ENCODE measurements at places on chromosomes 2 and 18. TPM values are rescaled to one million over a fixed set of nuclear protein-coding genes. Genes with fewer than 3 reads are reported as not detected.

- DNase-seq, result no peak
Observed at GRCh38 chr2:101983928-101984327, 7.8 kb upstream of the IL1R2 start.

DNA sequence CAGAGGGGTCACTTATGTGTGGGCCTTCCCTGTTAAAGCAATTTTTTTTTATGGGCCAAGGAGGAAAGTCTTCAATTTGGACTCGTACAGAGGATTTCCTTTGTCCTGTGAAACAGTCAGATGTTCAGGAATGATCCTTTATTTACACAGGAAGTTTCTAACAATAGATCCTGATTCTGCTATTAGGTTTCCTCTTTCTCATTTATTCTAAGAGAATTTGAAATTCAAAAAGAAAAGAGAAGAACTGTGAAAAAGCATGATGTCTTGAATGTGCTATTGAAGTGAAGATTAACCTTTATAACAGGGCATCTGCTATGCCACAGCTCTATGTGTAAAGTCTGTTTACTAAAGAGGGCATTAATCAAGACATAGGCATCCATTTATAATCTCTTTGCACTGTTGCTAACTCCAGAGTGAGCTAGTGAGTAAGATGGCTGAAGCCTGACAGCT is 105.3 kb upstream of the FAM98A start:
- no peak for DNase-seq

GRCh38 chr18:26827581-26827980 is 37.9 kb downstream of the AQP4 start:
- no peak for DNase-seq

DNA sequence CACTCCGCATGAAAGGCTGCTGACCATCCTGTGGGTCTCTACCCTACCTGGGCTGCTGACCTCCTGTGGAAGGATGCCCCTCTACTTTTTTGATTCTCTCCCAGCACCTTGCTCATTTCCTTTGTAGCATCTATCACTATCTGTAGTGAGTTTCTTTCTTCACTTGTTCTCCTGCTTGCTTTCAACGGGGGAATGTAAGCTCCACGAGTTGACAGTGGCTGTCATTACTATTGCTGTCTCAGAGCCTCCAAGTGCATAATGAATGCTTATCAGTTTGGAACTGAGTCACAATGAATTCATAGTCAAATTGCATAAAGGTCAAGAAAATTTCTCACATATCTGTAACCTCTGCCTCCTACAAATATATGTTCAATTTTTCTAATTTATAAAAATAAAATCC is 477.7 kb downstream of the PLCL1 start:
- DNase-seq, result no peak

DNA sequence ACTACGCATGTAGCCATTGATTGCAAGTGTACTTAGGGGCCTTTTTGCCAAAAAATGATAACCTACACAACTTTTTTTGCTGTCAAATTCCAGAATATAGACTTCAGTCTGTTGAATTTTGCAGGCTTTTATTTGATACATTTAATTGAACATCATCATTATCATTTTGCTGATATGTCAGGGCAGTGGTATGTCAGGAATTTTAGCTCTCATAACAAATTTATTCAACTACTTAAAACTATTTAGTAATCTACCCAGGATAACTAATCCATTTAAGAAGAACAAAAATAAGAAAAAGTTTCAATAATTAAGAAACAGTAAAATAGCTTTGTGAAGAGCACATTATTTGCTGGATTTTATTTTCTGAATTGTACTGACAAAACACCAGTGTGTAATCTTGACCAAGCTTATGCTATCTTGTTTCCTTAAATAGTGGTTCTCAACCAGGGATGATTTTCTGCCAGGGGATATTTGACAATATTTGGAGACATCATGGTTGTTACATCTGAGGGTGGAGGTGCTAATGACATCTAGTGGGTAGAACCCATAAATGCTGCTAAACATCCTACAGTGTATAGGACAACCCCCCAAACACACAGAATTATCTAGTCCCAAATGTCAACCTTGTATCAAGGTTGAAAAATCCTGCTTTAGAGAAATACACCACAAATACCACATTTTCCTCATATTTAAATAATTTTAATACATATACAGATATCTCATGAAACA is 12.1 kb upstream of the TTN start:
- peak; percentile 32 for DNase-seq

DNA sequence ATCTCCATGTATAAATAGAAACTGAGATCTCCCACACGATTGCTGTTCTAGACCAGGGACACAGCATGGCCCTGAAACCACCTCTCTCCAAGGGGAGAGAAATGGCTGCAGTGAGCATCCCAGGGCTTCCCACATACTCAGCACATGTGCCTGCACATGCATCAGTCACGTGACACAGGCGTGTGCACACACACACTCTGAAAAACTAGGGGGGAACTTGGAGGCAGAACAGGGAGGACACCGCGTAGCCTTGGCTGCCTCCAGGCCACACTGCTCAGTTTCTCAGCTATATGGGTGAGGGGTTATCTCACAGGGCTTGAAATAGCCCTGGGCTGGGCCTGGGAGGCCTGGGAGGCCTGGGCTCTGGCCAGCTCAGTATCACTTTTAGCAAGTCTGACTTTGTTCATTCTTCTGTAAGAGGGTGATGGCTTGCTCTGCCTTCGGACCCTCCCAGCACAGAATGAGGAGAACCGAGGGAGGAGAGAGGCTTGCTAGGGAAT is 66.9 kb downstream of the EMX1 start:
- peak; percentile 17 for DNase-seq

- peak; percentile 48 for DNase-seq
Observed at GRCh38 chr18:36728345-36728744, 100.5 kb downstream of the TPGS2 start.

- DNase-seq, result no peak
Observed at GRCh38 chr2:32479993-32480392, 123.2 kb downstream of the BIRC6 start.

- DNase-seq, result no peak
Observed at GRCh38 chr18:36073676-36074075, 6.3 kb upstream of the RPRD1A start.

DNA sequence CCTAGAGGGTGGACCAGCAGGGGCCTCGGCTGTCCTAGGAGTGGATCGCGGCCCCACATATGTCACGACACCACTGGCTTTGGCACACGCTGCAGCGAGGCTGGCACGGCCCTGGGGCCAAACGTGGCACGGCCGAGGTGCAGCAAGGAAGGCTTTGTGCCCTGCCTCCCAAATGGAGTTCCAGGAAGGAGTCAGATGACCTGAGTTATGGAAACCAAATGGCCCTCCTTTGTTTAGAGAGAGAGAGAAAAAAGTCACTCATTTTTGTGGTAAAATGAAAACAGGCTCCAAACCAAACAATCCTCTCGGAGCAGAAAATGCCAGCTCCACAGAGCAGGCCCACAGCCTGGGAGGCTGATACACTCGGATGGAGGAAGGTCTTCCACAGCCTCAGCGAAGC is 105.6 kb downstream of the ANTXR1 start:
- no peak for DNase-seq

GRCh38 chr2:9518163-9518562 is 37.5 kb downstream of the ADAM17 start:
- DNase-seq, result no peak

DNA sequence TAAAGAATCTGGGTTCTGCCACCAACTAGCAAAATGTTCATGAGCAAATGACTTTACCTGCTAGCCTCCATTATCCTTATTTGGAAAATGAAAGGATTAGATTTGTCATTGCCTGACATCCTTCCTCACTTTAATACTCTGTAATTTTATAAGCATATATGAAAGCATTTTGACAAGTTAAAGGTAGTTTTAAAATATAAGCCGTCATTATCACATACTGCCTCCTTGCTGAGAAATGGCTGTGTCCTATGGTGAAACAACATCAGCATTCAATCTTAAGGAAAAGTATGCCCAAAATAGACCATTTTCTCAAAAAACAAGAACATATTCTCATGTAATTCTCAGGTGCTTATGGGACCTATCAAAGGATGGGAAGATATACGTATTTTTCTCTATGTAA is 461.2 kb downstream of the SUCLG1 start:
- no peak for DNase-seq

DNA sequence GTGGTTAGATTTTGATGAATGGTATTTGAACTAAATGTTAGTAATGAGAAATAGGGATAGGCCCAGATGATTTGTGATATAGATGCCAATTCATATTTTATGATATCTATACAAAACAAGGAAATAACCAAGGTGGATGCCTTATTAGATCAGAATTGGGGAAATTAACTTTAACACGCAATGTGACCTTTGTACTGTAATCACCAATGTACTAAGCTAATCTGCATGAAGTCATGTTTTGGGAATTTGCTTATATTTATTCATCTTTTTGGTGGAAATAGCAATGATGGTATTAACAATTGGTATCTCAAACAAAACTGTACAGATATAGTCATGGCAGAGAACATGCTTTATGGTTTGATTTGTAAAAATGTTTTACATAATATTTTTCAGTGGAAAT is 504.7 kb downstream of the PLCL1 start:
- DNase-seq, result no peak

- DNase-seq, result no peak
Observed at GRCh38 chr18:49632588-49632987, 70.7 kb downstream of the LIPG start.

DNA sequence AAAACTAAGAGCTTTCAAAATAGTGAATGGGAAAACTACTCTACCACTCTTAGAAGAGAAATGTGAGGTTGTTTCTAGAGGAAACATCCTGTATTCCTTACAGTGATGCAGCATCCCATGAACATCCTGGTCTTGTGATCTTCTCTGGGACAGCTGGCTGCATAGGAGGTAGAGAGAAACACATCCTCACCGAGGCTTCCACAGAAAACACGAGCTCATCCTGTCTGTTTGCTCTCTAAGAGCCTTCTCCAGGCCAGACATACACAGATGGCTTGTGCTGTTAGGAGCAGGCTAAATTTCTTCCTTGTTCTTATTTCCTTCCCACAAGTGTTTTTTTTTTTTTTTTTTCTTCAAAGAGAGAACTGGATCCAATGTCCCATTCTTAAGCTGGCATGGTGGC is 14.7 kb upstream of the FZD7 start:
- peak; percentile 58 for DNase-seq

- no peak for DNase-seq
Observed at GRCh38 chr2:185782223-185782769, 43.7 kb downstream of the FSIP2 start.

DNA sequence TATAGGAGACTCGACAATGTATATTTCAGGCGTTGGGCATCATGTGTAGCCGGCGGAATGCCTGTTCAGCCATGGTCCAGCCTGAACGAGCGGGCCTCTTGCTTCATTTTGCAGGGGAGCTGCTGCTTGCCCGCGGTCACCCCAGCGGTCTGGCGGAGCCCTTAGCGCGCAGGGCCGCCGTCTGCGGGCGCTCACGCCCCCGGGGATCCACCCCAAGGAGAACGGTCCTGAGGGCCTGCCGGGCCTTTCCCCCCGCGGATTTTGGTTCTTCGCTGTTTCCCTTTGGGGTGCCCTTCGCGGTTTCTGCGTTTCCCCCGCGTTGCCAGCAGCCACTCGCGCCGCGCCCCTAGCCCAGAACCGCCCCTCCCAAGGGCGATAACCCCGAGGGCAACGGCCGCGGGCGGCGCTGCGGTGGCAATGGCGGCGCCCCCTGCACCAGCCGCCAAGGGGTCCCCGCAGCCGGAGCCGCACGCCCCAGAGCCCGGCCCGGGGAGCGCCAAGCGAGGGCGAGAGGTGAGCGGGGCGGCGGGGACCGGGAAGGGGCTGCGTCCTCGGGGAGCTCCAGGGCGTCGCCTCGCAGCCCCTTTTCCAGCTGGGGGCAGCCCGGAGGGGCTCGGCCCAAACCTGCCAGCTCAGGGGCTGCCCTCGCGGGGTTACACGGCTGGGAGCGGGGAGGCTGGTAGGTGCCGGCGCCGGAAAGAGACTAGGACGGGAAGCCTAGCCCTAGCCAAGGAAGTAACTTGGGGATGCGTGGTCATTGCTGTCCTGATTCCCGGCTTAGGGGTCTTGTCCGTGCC is at the start of gene MFSD2B:
TSS of gene MFSD2B (plus strand) at position 406 of the 797 bp plus-strand sequence. CDS start at position 418, 12 bp downstream.
- no peak for DNase-seq

GRCh38 chr2:201057715-201058248 is 13.7 kb downstream of the HYCC2 start:
- DNase-seq, result no peak

DNA sequence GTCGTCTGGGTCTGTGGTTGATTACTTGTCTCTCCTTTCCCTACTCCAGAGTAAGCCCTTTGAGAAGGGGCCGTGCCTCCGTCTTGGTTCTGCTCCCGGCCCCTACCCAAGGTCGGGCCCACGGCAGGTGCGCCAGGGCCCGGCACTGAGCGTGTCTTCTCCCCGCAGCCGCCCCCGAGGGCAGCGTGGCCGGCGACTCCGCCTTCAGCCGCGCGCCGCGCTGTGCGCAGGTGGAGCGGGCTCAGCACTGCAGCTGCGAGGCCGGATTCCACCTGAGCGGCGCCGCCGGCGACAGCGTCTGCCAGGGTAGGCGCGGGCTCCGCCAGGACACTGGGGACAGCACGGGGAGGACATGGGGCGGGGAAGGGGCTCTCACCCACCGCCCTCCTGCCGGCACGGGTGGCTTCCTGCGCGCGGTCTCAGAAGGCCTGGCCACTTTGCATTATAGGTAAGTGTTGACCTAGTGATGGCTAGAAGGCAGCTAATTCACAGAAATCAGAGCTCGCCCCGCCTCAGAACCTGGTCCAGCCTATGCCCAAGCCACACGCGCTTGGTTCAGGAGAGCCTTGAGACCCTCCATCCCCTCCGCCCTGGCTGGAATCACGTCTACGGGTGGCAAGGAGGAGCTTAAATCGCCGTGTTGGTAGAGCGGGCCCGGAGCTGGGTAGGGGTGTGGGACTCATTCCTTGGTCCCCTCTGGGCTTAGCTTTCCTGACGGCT is 43.5 kb downstream of the FBLN7 start:
- no peak for DNase-seq

DNA sequence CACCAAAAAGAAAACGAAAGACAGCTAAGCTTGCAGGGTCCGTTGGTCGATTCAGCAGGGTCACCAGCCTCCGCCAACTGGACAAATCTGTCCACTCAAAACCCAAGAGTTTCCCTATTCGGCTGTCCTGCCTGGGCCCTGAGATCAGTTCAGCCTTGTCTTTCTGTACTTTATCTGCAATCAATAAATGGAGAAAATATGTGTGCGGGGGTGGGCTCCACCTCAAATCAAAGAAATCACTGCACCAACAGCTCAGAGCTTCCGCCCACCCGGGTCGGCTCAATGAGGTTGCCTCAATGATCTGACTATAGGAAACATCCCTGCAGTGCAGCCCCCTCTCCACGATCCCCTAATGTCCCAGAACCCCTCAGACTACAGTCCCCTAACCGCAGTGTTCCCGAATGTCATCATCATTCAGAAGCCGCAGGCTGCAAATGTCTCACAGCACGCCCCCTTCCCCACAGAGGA is 447 bp downstream of the GGCX start:
- DNase-seq, result no peak

CPO gene
- total RNA-seq, result not detected

RBM43 gene
- 11.3 TPM for total RNA-seq

FKBP1B gene
- total RNA-seq, result not detected

ABCG5 gene
- 0.96 TPM for total RNA-seq

WNT10A gene
- total RNA-seq, result 3.6 TPM

TBC1D8 gene
- total RNA-seq, result 16.1 TPM

GPR55 gene
- total RNA-seq, result 0.96 TPM

UGT1A10 gene
- 0.48 TPM for total RNA-seq

SKOR2 gene
- 0.48 TPM for total RNA-seq

G6PC2 gene
- 0.24 TPM for total RNA-seq

ANKRD53 gene
- not detected for total RNA-seq

UXS1 gene
- total RNA-seq, result 61.9 TPM

MSH6 gene
- total RNA-seq, result 38.5 TPM

Measured in umbilical cord (tissue), 2 donors.